ENCODE measurements at places on chromosomes 12 and 14. TPM values are rescaled to one million over a fixed set of nuclear protein-coding genes. Genes with fewer than 3 reads are reported as not detected.

DNA sequence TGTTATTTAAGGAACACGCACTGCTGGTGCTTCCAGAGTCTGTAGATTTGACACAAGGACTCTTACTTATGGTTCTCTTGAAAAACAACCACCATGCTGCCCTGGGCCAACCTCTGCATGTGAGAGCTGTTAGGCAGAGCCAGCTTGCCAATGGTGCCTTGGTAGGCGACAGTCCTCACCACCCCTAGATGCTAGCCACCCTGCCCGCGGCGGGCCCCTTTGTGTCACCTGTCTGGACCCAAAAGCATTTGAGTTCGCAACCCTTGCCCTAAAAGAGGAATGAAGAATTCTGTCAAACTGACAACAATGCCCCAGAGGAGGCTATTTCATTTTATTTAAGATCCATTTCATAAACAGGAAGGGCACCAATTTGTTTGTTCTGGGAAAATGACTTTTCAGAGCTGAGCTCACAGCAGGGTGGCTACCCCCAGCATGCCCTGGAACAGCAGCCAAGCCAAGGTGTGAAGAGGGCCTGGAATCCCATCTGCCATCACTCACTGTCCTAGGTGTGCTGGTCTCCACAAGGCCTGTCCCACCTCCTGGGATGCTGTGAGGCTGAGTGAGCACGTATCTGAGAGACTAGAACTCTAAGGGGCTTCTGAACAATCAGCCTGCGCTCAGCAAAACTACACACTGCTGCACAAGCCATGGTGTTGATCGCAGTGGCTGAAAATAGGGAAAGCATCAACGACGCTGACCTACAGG, 63.8 kb upstream of the FZD10 start:
- no peaks in the 10 kb centered on the region for H3K4me1 ChIP-seq
- no peak for DNase-seq
- H3K27me3 ChIP-seq, result peaks cover 8% of the 10 kb centered on the region

Gene SDSL
- total RNA-seq, result 3.9 TPM

- no peak overlapping the region for H3K27ac ChIP-seq
- H3K4me1 ChIP-seq, result no peaks in the 10 kb centered on the region
- H3K27me3 ChIP-seq, result peaks cover 3% of the 10 kb centered on the region
- no peak for DNase-seq
- no peaks in the 10 kb centered on the region for H3K36me3 ChIP-seq
- no peak overlapping the region for H3K4me3 ChIP-seq
Observed at GRCh38 chr12:114779647-114780046, 95.7 kb upstream of the TBX3 start.

- no peaks in the 10 kb centered on the region for H3K36me3 ChIP-seq
- H3K4me1 ChIP-seq, result no peaks in the 10 kb centered on the region
- no peaks in the 10 kb centered on the region for H3K27me3 ChIP-seq
- no peak overlapping the region for H3K27ac ChIP-seq
- no peak overlapping the region for H3K4me3 ChIP-seq
Observed at GRCh38 chr12:61553091-61553490, 707.1 kb upstream of the USP15 start.
